Stimulated activated naive B cell treated with anti-CD40 and anti-IgM and Interleukin-4, amounts not matched to agents 10 μg/mL and 1 μg/mL and 100 μg/mL, for 72 hours (primary cell): ENCODE measurements at places on chromosomes 3 and 15.

- DNase-seq, result no peak
Measured at GRCh38 chr15:53875139-53875538, 103.1 kb upstream of the UNC13C start.

GRCh38 chr15:39453620-39454019 is 127.3 kb upstream of the THBS1 start:
- peak; percentile 10 for DNase-seq

DNA sequence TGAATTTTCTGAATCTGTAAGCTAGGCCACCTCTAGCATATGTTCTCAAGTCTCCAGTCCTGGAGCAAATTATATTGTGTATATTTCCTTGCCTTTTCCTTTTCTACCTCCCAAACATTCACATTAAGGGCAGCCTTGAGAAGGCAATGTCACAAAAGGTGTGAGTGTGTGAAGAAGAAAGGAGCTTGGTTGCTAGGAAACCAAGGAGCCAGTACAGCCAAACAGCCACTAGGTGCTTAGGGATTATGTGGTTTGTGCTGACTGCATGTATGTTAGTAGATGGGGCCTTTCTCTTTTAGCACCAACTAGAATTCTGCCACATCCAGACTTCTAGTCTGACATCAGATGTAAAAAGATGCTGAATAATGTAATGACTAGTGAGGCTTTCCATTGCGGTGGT is 118.8 kb upstream of the DAZL start:
- no peak for DNase-seq

DNA sequence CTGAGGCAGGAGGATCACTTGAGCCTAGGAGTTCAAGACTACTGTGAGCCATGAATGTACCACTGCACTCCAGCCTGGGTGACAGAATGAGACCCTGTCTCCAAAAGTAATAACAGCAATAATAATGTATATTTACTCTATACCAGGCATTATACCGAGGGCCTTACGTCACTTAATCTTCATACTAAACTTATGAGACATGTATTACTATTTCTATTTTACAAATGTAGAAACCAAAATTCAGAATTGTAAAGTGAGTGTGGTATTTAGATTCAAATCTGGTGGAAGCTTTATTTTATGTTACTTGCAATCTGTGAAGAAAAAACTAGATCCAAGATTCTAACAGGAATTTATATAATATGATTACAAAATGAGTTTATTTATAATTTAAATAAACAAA is 9.7 kb upstream of the BLM start:
- DNase-seq, result no peak

GRCh38 chr3:50365080-50365841 is 5.9 kb upstream of the TMEM115 start:
- peak; percentile 84 for DNase-seq

DNA sequence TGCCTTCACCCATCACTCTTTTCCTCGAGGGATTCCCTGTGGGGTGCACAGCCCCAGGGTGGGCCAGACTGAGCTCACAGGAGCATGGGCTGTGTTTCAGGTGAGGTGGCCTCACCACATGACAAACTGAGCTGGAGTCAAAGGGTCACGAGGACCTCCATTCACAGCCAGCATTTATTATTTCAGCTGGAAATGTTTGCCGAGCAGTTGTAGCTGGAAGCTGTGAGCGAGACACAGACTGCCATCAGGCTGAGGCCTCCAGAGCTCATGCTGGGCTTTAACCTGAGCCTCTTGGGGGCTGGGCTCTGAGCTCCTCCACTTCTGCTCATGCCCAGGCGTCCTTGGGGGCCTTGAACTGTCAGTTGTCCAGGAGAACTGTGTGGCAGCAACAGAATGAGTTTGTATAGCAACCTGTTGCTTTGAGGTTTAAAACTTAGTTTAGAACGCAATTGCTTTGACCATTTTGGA is 57.5 kb downstream of the FLNB start:
- DNase-seq, result no peak

- DNase-seq, result no peak
Measured at GRCh38 chr3:149959443-149959842, 11.3 kb downstream of the PFN2 start.

- no peak for DNase-seq
Measured at GRCh38 chr3:73787620-73788019, 162.9 kb upstream of the PDZRN3 start.

DNA sequence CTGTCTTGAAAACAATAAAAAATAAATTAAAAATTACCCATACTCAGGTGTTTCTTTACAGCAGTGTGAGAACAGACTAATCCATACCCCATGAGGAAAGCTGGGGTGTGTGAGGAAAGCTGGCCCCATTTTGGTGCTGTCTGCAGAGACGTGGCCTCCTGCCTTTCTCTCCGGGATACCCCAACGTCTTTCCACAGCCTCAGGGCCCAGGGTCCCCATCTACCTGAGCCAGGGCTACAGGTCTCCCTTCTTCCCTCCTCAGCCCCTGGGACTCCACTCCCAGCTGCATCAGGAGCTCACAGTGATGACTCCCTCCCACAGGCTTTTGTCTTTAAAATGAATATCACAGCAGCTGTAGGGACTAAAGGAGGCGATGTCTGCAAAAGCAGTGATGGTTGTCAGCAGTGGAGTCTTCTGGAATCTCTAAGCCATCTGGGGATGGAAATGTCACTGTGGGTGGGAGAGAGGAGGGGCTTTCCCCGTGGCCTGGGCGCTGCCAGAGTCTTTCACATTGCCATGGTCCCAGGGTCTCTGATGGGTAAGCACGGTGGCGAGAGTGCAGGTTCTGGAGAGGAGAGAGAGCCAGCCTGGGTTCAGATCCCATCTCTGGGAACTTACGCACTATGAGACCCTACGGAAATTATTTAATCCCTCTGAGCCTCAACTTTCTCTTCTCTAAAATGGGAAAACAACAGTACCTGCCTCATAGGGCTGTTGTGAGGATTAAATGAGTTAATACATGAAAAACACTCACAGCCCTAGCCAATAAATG is 259.3 kb downstream of the PLCL2 start:
- DNase-seq, result no peak

- no peak for DNase-seq
Measured at GRCh38 chr3:182133752-182134151, 422.0 kb downstream of the SOX2 start.

DNA sequence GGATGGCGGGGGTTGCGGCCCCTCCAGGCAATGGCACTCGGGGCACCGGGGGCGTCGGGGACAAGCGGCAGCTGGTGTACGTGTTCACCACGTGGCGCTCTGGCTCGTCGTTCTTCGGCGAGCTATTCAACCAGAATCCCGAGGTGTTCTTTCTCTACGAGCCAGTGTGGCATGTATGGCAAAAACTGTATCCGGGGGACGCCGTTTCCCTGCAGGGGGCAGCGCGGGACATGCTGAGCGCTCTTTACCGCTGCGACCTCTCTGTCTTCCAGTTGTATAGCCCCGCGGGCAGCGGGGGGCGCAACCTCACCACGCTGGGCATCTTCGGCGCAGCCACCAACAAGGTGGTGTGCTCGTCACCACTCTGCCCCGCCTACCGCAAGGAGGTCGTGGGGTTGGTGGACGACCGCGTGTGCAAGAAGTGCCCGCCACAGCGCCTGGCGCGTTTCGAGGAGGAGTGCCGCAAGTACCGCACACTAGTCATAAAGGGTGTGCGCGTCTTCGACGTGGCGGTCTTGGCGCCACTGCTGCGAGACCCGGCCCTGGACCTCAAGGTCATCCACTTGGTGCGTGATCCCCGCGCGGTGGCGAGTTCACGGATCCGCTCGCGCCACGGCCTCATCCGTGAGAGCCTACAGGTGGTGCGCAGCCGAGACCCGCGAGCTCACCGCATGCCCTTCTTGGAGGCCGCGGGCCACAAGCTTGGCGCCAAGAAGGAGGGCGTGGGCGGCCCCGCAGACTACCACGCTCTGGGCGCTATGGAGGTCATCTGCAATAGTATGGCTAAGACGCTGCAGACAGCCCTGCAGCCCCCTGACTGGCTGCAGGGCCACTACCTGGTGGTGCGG is 1.9 kb downstream of the CHST2 start:
- peak; percentile 47 for DNase-seq

DNA sequence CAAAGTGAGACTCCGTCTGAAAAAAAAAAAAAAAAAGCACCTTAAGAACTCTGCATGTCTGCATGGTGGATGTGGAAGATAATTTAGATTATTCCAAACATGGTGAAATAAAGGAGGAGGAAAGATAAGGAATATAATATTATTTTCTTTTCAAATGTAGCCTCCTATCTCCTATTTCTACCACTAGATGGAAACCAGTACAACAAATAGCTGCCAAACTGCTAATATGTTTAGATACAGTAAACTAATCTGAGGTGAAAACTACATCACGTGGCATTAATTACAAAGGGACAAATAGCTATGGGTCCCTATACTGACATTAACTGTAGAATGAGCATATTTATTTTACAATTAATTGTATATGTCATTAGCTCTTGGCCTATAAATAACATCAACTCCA is 197.8 kb downstream of the TBC1D5 start:
- DNase-seq, result no peak

- no peak for DNase-seq
Measured at GRCh38 chr15:25181293-25182097, 226.7 kb downstream of the SNRPN start.

DNA sequence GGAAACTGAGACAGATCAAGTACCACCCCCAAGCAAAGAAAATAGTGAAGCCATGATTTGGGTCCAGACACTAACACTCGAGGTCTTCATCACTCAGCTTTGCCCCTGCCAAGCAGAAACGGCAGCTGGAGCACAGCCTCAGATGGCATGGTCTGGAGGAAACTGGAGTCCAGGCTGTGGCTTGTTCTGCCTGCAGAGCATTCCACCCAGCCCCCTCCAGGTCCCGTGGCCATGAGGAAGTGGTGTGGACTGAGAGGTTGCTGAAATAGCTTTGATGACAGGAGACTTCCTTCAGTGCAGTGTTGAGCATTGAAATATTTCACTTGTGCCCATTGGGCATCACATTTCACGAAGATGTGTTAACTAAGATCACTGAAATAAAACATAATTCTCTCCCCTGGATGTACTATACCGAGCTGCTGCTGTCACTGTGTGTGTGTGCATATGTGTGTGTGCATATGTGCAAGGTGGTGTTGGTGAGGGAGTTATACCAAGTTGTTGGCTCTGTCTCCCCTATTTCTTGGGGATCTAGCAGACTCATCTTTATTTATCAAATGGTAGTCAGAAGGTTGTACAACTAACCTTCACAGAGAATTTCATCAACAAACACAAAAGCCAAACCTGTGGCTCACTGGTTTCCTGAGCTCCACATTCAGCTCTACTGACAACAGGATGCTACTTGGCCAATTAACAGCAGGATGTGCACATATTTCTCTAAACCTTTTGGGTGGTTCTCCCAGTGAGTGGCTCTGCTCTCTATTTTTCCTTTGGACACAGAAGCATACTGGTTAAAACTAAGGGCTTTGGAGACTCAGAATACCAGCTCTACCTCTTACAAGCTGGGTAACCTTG is 660.1 kb upstream of the CFAP20DC start:
- DNase-seq, result no peak

GRCh38 chr3:45881078-45882022 is 5.0 kb upstream of the CCR9 start:
- no peak for DNase-seq
